ENCODE measurements at places on chromosomes 11 and 22. TPM values are rescaled to one million over a fixed set of nuclear protein-coding genes. Genes with fewer than 3 reads are reported as not detected.
A peak's percentile ranks its signal among the peaks of the same experiment; 100 is the strongest.

The BATF2 gene
- total RNA-seq: 4.6 TPM

The C11orf86 gene
- total RNA-seq: not detected

The DAGLA gene
- 2.7 TPM for total RNA-seq

The OR51B6 gene
- not detected for total RNA-seq

The PANX2 gene
- total RNA-seq: 1.9 TPM

The ANKK1 gene
- 1.4 TPM for total RNA-seq

The CHORDC1 gene
- total RNA-seq: 38.9 TPM

GRCh38 chr11:63761188-63761587 lies 7.4 kb downstream of the ZFTA start:
- DNase-seq: no peak

DNA sequence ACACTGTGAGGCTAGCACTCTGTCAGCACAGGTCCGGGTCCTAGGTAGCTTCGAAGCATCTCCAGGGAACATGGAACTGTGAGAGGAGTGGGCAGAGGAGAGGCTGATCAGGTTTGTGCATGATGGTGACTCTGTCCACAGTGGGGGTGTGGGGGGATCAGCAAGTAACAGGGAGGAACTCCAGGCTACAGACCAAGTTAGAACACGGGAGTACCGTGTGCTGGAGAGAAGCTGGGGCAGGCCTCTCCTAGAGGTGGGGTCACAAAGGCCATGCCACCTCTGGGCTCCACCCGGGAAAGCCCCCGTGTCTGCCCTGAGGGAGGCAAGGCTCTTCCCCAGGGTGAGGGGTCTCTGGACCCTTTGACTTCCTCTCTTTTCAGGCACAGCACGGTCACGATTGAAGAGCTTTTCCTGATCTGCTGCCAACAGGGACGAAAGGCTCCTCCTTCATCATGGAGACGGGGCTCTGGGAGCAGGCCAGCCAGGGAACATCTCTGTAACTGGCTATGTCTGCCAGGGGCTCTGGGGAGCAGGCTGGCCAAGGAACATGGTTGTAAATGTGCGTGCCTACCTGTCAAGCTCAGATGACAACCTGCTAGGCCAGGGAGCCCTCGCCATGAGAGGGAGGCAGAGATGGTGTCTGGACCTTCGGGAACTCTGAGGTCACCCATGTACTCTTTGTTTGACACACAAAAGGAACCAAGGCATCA lies 1476.1 kb downstream of the BRD1 start:
- DNase-seq: no peak

GRCh38 chr22:42742940-42743339 lies 22.3 kb upstream of the A4GALT start:
- no peak for DNase-seq

GRCh38 chr11:1180171-1180570 lies 22.4 kb downstream of the MUC5AC start:
- no peak for DNase-seq

- DNase-seq: no peak
These were observed 72.0 kb downstream of the SLC1A2 start for GRCh38 chr11:35347173-35347878.

GRCh38 chr22:23533771-23534191 lies 46.3 kb downstream of the IGLL1 start:
- DNase-seq: no peak

- DNase-seq: no peak
These were observed 10.8 kb downstream of the SLC35C1 start for GRCh38 chr11:45815747-45816146.

DNA sequence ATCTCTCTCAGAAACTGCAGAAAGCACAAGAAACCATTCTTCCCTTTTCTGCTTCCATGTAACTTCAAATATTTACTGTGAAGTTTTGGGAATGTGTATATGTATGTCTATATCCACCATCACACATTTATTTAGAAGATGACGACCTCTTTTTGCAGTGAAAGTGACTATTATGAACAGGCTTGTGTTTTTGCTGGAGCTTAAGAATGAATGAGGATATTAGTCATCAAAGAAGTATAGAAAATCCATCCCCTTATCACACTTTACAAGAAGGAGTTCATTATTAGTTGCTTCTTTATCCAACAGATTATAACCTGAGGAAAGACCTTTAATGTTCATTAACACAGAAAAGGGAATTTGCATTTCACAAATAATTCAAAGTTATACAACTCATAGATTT lies 21.1 kb upstream of the SLC5A12 start:
- DNase-seq: no peak

- no peak for DNase-seq
These were observed 1.4 kb downstream of the ADM start for GRCh38 chr11:10305964-10306918.

DNA sequence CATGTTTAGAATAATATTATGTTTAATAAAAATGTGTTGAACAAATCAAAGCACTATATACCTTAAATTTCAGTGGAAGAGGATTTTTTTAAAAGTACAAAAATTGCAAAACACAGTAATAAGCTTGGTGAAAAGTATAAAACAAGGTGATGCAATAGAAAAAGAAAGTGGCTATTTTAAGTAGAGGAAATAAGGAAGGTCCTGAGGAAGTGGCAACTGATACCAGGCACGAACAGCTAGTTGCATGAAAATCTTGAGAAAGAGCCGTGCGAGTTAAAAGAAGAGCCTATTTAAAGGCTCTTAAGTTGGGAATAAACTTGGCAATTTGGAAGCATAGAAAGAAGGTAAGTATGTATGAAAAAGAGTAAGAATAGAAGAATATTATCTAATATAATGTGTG lies 1679.3 kb downstream of the LRRC4C start:
- DNase-seq: no peak

GRCh38 chr22:30025221-30025620 lies 55.0 kb upstream of the HORMAD2 start:
- no peak for DNase-seq

- no peak for DNase-seq
These were observed 134.9 kb downstream of the RCN1 start for GRCh38 chr11:32225571-32226285.

DNA sequence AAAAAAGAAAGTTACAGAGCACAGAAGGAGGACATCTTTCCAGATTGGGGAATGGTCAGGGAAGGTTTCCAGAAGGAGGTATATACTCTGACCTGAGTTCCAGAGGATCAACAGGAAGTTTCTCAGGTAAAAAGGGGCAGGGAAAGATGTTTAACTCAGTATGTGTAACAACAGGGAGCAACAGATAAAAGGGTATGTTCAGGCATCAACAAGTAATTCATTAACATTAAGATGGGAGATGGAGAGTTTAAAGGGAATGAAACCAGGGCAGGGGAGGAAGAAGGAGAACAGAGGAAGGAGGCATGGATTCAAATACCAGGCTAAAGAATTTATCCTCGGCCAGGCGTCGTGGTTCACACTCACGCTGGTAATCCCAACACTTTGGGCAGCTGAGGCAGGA lies 2.5 kb upstream of the DENND5A start:
- no peak for DNase-seq

GRCh38 chr11:71062199-71062598 lies 190.2 kb downstream of the SHANK2 start:
- DNase-seq: no peak

- DNase-seq: no peak
These were observed 7.3 kb downstream of the RSF1 start for GRCh38 chr11:77813256-77813655.

DNA sequence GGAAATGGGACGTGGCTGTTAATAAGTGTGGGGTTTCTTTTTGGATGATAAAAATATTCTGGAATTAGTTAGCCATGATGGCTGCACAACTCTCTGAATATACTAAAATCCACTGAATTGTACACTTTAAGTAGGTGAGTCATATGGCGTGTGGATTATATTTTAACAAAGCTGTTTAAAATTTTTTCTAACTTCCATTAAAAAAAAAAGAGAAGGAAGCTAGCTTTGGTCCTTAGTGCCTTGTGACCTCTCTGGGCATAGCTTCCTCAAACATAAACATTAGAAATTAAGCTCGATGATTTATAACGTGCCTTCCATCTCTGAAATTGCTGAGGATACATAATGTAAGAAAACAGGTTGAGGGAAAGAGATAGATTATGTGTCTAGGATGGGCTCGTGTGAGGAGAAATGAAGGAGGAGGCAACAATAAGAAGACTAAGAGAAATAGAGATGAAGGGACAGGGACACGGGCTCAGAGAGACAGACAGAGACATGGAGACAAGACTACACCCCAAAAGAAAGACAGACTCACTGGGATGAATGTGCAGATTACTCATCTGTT lies 20.0 kb downstream of the IRAG1 start:
- DNase-seq: no peak

GRCh38 chr11:112784323-112785073 lies 176.7 kb upstream of the NCAM1 start:
- DNase-seq: no peak

- DNase-seq: no peak
These were observed 17.6 kb upstream of the MGAT3 start for GRCh38 chr22:39439170-39439569.

GRCh38 chr11:58186938-58187337 lies 1.9 kb upstream of the OR9Q2 start:
- no peak for DNase-seq

DNA sequence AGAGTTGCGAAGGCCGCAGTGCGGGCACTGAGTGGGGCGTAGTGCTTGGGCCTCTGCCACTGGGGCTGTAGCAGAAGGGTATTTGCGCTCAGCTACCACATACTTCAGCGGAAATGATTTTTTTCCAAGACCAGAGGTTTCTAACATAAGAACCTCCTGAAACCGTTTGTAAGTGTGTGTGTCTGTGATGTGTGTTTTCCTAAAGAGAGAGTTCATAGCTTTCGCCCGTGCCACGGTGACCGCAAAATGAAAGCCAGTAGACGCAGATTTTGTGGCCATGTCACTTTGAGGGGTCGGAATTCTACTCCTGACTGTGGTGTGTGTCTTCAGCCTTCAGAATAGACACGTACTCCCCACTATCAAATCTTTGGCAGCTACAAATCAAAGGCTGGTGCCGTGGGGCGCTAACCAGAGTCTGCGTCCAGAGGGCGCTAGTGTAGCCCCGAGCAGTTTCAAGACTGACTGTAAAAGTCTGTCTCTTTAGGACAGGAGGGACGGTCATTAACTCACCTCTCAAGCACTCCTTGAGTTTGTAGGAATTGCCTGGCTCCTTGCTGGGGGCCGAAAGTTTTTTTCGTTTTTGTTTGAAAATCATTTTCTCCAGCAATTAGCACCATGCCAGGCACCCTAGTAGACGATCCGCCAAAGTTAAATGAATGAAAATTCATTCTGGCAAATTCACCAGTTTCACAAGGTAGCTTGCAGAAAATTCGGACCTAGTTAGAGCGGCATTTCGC lies 2.5 kb upstream of the CALCA start:
- peak; percentile 44 for DNase-seq

GRCh38 chr11:125954123-125954944 lies 8.5 kb downstream of the VSIG10L2 start:
- DNase-seq: no peak

DNA sequence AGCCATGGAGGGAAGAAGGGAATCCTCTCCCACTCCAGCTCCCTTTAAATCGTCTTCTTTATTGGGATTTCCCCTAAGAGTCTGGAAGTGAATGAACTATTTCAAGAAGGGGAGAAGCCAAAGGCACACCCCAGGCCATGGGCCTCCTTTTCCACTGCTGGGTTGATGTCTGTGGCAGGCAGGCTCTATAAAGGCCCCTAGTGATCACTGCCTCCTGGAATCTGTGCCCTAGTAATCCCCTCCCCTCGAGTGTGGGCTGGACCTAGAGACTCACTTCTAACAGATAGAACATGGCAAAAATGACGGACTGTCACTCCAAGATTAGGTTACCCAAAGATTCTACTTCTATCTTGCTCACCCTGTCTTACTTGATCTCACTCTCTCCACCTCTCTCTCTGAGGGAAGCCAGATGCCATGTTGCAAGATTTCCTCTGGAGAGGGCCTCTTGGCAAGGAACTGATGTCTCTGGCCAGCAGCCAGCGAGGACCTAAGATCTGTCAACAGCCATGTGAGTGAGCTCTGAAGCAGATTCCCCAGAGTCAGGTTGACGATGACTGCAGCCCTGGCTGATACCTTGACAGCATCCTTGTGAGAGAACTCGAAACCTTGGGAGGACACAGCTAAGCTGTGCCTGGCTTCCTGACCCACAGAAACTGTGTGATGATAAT lies 444.8 kb downstream of the SOX6 start:
- DNase-seq: no peak

DNA sequence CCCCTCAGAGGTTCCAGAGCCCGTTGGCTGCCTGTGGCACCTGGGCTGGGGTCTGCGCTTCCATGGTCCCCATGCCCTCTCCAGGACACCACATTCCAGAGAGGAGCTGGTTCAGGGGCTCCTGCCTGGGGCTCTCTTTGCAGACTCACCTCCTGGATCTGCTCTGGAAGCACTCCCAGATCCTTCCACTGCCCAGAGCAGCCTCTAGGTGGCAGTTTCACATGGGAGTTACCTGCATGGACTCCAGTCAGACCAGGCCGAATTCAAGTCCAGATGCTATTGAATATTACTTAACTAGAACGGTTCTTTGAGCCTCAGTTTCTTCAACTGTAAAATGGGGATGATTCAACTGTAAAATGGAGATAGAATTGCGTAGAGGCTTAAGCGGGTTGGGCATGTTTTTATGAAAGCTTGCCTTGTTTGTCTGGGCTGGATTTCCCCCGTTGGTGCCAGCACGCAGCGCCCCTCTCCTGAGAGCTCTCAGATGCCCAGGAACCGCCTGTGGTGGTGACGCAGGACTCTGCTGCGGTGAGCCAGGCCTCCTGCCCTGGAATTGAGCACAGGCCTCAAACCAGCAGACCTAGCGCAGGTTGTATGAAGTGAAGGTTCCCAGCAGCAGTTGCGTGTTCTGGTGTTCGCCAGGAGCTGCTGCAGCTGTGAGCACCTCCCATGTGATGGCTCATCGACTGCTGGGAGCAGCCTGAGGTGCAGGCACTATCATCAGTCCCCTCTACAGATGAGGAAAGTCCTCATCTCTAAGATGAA lies 44.2 kb downstream of the LMO1 start:
- no peak for DNase-seq

DNA sequence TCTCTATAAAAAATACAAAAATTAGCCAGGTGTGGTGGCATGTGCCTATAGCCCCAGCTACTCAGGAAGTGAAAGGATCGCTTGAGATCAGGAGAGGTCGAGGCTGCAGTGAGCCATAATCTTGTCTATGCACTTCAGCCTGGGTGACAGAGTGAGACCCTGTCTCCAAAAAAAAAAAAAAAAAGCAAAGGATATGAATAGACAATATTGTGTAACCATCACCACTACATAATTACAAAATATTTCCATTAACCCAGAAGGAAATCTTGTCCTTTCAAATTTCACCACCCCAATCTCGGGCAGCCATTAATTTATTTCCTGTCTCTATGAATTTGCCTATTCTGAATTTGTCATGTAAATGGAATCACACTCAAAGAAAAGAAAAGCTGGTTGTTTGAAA lies 21.2 kb downstream of the RSF1 start:
- no peak for DNase-seq

- no peak for DNase-seq
These were observed 50.7 kb downstream of the NAV2 start for GRCh38 chr11:19763330-19763729.

Data from ureter (tissue), 1 donor.